A549 treated with dexamethasone at 1 μM for 4 hours (cell line): ENCODE measurements at places on chromosomes 2 and 18. TPM values are rescaled to one million over a fixed set of nuclear protein-coding genes. Genes with fewer than 3 reads are reported as not detected.

COA5 gene
- 17.0 to 20.4 TPM (median 17.4 TPM) in 5 replicates for total RNA-seq

MYO1B gene
- 52.3 to 60.1 TPM (median 55.9 TPM) in 5 replicates for total RNA-seq

PCARE gene
- total RNA-seq: not detected in 5 replicates

LRP2 gene
- under 0.01 to 0.07 TPM (median 0.02 TPM) in 3 of 5 replicates, not detected in the others for total RNA-seq

C1GALT1C1L gene
- 2.1 to 2.4 TPM (median 2.3 TPM) in 5 replicates for total RNA-seq

SCG2 gene
- 1.0 to 1.5 TPM (median 1.2 TPM) in 5 replicates for total RNA-seq

NAB1 gene
- 26.8 to 42.2 TPM (median 37.0 TPM) in 5 replicates for total RNA-seq

EFR3B gene
- 7.9 to 11.1 TPM (median 10.0 TPM) in 5 replicates for total RNA-seq
